CD4-positive, alpha-beta T cell treated with Interleukin-4 for 1 hour (primary cell): ENCODE measurements at places on chromosomes 4 and X.
A peak's percentile ranks its signal among the peaks of the same experiment; 100 is the strongest.

DNA sequence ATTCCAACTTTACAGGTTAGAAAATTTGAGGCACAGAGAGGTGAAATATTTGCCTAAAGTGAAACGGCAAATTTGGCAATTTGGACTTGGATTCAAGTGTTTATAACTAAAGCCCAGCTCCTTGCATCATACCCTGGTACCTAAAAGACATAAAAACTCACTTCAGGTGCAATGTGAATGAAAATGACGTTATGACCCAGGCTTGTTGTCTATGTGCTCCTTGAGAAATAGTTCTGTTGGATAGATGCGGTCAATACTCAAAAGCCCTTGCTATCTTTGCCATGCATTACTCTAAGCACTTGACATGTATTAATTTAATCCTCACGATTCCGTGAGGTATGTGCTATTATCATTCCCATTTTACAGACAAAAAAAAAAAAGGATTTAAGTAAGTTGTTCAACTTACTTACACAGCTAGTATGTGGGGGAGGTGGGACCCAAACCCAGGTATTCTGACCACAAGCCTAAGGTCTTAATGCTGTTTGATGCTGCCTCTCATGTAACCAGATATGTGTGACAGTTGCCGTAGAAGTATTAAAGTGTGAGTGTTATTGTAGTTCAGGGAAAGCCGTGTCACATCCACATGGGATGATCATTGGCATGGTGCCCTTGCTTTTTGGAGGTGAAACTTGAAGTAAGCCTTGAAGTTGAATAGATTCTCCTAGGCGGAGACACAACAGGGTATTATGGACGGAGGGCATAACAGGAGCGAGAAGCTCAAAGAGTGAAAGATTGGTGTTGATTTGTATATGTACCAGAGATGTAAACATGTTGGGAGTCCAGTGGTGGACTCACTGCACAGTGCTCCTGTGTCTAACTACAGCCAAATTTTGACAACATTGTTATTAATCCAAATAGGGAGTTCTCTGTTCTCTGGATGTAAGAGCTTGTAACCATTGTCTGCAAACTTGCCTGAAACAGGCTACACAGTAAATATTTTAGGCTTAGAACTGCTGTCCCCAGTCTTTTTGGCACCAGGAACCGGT, 3.1 kb downstream of the SCML1 start:
- DNase-seq: no peak

GRCh38 chr4:56619160-56619559, 61.9 kb downstream of the HOPX start:
- no peak for DNase-seq

GRCh38 chr4:37742149-37742548, 56.0 kb upstream of the RELL1 start:
- DNase-seq: no peak

- DNase-seq: no peak
These were observed 282.0 kb upstream of the DKK2 start for GRCh38 chr4:107318078-107318477.

DNA sequence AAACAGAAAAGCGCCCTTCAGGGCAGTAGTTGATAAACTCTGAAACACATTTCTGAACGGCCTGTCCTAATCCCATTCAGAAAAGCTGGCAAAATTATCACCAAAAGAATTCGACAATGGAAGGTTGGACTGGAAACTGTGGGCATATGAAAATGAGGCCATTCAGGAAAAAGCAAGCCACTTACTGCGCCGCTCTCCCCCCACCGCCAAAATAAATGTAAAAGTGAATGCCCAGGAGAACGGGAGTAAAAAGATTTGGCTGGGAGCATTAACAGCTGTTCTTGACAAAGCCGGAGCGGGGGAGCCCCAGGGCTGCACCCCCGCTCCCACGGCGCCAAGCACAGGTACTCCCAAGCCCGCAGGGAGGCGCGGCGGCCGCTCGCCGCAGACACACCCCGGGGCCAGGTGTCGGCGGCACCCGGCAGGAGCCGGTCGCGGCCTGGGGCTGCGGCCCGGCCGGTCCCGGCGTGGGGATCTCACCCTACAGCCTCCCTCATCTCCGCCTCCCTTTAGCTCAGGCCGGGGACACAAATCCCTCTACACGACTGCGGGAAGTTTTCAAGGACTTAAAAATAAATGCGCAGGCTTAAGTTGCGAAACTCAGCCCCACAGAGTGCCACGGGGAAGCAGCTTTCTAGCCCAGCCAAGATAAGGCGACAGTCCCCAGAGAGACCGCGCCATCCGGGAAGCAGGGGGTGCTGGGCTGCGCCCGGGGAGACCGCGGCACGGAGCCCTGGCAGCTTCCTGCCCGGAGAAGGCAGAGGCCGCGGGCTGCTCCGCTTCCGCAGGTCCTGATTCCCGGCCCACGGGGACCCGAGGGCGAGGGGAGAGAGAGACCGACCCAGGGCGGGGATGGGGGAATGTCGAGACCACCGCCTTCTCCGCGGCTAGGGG, 593 bp downstream of the SH3RF1 start:
- DNase-seq: peak; percentile 5

GRCh38 chr4:119209077-119209476, 3.4 kb upstream of the USP53 start:
- peak; percentile 14 for DNase-seq

- no peak for DNase-seq
These were observed at the start of gene COL4A5 for GRCh38 chrX:108439426-108439942. Gene COL4A5, plus strand, starts transcription at chrX:108439838. Its CDS starts 288 bp downstream, at chrX:108440126.

DNA sequence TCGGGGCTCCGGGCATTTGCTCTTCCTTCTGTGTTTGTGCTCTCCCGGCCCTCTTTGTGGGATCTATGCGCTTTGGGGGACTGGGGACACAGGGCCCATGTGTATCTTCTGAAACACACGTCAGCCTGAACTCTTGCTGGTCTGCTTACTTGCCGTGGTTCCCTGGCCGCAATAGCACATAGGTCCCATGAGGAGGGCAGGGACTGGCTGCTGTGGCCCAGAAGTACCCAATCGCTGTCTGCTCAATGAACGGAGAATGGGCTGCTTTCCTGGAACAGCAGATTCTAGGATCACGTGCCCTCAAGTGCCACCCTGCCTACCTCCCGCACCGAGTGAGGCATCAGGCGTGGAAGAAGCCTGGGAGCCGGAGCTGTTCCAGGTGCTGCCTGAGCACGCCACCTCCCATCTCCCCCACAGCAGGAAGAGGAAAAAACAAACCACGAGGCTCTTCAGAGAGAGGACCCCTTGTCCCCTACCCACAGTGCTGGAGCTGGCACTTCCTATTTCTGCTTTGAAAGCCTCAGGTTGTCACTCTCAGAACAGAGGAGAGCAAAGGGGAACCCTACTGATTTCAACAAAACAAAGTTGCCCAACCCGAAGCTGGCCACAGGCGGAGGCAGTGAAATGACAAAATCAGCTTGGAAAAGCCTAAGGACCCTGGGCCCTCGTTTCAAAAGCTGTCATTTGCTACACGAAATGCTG, 3.8 kb downstream of the G6PD start:
- peak; percentile 30 for DNase-seq

DNA sequence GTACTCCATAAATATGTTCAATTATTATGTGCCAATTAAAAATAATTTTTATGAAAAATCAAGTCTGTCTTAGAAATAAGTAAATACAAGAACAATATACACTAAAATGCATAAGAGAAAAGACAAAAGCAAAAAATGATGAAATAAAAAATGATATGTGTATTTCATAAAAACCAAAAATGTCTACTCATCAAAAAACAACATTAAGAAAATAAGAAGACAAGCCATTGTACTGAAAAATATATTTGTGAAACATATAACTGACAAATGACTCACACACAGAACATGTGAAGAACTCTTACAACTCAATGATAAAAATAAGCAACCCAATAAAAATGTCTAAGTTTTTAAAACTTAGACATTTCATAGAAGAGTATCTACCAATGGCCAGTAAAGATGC, 34.1 kb upstream of the ENOX2 start:
- no peak for DNase-seq

- no peak for DNase-seq
These were observed 158.2 kb upstream of the MAP3K15 start for GRCh38 chrX:19673375-19674040.

GRCh38 chrX:153560000-153560399, 38.9 kb downstream of the CCNQ start:
- DNase-seq: no peak

DNA sequence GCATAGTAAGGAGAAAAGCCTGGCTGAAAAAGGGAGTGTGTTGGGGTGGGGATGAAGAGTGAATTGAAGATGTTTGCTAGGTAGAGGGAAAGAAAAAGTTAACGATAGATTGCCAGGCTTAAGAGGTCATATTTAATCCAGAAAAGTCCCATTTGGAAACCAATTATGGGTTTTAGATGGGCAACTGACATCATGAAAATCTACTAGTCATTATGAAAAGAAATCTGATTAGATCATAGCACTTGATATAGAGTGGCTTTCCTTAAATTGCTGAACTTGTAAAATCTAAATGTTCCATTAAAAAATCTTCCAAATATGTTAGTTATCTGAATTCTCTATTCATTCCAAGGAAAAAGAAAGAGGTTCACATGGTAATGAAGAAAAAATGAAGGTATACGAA, 37.5 kb upstream of the IL21 start:
- DNase-seq: no peak
